Stimulated activated memory B cell treated with anti-CD40 and anti-IgM and Interleukin-4, amounts not matched to agents 10 μg/mL and 1 μg/mL and 100 μg/mL, for 72 hours (primary cell): ENCODE measurements at places on chromosomes 7 and 10.

GRCh38 chr7:28708033-28708951 is 249.8 kb downstream of the TRIL start:
- no peak for ATAC-seq

- no peak for ATAC-seq
Measured at GRCh38 chr7:39910108-39910869, 39.8 kb upstream of the CDK13 start.

GRCh38 chr7:139488810-139489209 is 5.3 kb upstream of the KLRG2 start:
- ATAC-seq = no peak

- ATAC-seq = no peak
Measured at GRCh38 chr10:117757086-117757720, 214.7 kb downstream of the EMX2 start.

DNA sequence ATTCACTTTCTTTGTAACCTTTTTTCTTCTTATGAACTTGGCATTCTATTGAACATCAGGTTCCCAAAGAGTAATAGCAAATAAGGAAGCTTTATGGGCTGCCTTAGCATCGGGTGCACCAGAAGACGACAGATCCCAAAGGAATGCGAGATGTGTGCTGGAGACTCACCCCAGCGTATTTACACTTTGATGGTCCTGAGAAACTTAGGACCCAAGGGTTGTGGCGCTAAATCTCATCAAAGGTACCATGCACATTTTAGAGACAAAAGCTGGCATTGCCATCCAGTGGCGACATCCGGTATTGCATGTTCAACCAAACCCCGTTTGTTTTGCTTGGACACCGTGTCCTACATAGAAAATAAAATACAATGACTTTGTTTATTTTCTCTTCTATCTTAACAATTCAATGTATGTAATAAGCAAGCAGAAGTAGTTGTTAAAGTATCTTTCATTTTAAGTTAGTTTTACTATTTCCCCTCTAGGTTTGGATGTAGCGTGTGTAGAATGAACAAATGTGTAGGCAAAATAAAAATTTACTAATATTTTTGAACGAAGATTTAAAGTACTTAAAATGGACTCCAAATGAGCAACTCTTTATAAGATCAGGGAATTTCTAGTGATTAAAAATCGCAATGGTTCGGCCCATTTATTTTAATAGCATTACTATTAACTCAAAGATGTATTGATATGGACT is 1154.8 kb downstream of the GATA3 start:
- ATAC-seq = no peak

GRCh38 chr10:18306031-18306430 is 165.8 kb downstream of the CACNB2 start:
- no peak for ATAC-seq

- ATAC-seq = no peak
Measured at GRCh38 chr7:91910171-91910570, 29.7 kb upstream of the MTERF1 start.

GRCh38 chr7:27245124-27245797 is 2.7 kb downstream of the EVX1 start:
- no peak for ATAC-seq

DNA sequence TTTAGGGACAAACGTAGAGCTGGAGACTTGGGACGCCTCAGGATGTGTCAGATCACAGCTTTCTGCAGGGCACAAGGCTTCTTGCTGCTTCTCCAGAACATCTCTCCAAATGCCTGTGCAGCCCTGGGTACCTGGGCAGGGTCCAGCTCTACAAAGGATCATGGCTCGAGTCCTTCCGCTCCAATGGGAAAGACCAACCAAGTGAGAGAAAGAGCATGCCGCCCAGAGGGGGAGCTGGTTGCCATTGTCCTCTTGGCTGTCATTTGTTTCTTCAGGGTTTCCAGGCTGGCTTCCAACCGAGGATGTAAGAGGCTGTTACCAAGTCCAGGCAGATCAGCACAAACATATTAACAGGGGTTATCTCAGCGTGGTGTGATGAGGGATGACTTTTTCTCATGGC is 5.6 kb upstream of the LEP start:
- no peak for ATAC-seq

GRCh38 chr10:124066781-124067714 is 26.4 kb downstream of the CHST15 start:
- ATAC-seq = no peak

- no peak for ATAC-seq
Measured at GRCh38 chr7:65371468-65371867, 2.2 kb upstream of the ZNF92 start.

- ATAC-seq = no peak
Measured at GRCh38 chr7:111787099-111787498, 224.8 kb upstream of the IMMP2L start.

GRCh38 chr10:89505640-89506275 is 29.6 kb downstream of the SLC16A12 start:
- ATAC-seq = no peak

DNA sequence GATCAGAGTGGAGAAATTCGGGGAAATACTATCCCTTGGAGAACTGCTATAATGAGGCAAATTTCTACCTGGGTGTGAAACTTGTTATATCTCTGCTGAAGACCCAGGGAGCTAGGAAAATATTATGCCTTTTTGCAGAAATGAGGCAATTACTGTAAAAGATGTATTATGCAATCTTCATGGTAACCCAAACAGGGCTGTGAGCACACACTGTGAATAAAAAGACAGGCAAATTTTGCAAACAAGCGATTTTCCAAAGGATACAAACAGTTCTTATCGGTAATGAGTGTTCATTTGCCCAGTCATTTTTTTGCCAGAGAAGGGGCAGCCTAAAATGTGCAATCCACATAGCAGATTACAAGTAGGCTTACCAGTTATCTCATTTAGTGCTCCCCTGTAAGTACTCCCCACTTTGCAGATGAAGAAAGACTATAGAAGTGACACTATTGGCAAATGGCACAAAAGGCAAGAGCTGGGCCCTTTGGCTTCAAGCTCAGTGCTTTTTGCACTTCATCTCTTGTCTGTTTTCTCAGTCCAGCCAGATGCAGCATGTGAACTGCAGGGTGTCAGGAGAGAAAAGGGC is 205.8 kb downstream of the HECW1 start:
- ATAC-seq = no peak

GRCh38 chr7:106947244-106947728 is 82.2 kb downstream of the PIK3CG start:
- ATAC-seq = peak; percentile 43

DNA sequence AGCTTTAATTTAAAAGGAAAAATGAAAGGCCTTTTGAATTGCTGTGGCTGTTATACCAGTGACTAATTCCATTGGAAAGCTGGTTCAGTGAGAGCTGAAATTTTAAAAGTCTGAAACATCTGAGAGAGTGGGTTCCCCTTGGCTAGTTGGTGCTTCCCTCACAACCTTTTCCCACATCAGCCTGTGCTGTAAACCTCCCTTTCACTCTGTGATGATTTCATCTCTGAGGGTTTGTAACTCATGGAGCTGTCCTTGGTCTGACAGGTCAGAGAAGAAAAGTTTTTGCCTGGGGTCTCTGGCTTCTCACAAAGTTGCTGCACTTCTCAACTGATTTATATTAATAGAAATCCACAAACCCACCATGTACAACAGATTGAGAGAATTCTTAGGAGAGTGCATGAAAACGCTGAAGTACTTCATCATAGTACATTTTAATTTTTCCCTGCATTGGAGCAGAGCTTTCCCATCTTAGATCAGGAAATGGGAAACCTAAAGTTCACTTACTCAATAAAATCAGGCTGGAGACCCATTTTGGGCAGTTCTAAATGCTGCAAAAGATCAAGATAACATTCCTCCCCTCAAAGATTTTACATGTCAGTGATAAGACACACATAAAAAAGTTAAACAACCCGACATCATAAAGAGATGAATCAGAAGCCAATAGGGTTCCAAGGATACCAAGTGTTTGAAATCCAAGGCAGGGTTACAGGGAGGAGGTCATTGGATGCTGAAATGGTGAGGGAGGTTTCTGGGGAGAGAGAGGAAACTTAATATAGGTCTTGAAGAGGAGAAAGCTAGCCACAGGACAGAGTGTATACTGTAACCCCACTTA is 157.0 kb upstream of the MKLN1 start:
- ATAC-seq = no peak

DNA sequence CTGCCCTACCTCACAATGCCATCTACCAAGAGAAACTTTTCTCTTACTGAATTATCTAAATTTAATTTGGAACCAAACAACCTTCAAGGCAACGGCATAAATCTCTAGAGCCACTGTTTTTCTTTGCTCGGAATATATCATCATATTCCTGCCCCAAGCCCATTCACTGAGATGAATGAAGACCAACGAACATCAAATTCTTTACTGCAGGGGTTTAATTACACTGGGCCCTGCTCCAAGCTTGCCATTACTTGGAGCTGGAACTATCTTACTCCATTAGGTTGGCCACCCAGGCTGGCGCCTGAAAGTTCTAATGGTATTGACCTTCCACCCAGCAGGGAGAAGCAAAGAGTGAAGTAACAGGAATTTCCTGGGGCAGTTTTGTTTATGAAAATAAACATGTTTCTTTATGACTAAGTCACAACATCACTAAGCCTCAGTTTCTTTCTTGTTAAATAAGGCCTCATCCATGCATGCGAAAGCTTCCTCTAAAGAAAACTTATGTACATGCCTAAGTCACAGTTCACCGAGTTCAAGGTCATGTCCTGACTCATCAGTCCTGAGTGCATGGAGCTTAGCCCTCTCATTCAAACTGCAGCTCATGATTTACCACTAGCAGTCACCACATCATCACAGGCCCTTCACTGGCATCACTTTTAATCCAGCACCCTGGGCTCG is 42.1 kb upstream of the ANAPC16 start:
- peak; percentile 85 for ATAC-seq

DNA sequence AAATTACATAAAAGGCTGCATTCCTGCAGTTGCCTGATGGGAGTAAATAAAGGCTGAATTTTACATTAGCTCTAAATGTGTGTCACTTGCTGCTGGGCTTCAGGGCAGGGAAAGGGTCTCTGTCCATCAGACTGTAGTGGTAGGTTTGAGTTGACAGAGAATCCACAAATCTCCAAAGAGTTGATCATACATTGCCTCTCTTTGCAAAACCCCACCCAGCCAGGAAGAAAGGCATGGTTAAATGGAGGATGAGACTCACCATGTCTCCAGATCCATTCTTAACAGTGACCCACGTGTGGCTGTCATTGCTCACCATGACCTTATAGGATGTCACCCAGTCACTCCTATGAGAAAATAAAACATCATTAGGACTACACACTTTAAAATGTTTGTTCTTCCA is 92.8 kb downstream of the CPXM2 start:
- ATAC-seq = no peak

- no peak for ATAC-seq
Measured at GRCh38 chr10:102059987-102060386, 4.0 kb upstream of the ARMH3 start.

DNA sequence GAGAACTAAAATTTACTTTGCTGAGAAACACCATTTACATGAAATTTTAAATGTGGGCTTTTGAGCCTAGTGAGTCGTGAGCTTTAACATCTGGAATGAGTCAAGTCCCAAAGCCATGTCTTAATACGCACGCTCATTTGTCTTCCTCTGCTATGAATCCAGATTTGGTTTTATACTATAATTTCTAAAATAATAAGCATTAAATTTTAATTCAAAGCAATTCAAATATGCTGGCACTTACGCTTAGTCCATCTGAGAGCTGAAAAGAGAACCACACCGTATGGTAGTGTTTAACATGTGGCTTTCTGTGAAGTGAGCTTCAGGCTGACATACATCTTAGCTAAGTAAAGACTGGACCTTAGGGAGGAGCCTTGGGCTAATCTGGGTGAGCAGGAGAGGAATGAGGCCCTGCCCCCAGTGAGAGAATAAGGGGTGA is 52.2 kb downstream of the CUBN start:
- ATAC-seq = no peak

DNA sequence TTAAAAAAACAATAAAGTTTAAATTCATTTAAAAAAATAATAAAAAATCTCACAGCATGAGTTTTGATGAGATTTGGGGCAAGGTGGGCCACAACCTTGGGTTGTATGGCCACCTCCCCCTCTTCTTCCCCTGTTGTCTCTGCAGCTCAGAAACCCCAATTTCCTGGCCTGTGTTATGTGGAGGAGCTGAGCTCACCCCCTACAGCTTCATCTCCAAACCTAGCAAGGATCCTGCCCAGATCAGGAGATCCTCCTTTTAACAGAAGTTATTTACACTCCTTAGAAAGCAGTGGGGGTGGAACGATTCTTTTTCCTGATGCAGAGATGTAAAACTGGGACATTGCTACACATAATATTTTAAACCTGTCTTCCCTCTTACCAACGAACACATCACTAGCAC is 6.9 kb upstream of the SH2D4B start:
- no peak for ATAC-seq

- ATAC-seq = no peak
Measured at GRCh38 chr7:90850066-90850465, 253.9 kb downstream of the CDK14 start.

DNA sequence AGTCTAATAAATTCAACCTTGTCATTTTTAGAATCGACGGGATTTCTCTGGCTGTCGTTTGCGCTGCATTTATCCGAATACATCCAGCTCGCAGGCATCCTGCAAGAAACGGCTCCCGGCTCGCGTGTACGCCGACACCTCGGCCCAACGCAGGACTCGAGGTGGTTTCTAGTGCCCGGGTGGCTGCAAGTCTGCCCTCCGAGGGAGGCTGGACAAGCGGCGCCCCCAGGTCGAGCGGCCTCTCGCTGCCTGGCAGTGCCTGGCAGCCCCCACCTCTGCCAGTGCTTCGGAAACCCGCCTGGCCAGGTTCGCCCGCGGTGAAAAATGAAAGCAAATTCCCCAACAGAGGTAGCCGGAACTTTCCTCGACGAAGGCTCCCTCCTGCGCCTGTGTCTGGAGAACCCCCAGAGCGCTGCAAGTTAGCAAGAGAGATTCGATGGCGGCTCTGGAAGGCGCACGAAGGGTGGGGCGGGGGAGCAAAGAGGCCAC is 5.7 kb upstream of the ZNF503 start:
- ATAC-seq = no peak
